ENCODE measurements at places on chromosomes 6 and 20.

DNA sequence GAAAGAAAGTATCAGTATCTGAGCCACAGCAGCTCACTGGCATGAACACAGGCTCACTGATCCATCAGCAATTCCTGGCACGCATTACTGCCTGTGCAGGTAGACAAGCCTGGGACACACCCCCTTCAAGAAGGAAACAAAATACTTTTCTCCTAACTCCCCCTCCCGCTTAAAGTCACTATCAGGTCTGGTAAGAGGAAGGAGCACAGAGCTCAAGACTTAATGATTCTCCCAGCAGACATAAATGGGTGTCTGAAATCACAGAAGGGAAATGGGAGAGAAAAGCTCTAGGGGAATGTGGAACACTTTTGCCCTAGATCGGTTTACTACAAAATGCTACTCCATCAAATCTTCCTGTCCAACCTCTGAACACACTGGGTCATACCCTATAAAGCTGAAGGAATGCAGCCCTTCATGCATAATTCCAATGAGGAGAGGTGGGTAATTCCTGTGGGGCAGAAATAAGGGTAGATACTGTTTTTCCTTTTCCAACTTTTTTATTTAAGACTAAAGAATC, at the start of gene ADGRF1:
Gene ADGRF1 (minus strand): TSS at position 58 of the 517 bp plus-strand sequence. CDS start 13,271 bp downstream, outside the sequence.
- DNase-seq, result no peak

DNA sequence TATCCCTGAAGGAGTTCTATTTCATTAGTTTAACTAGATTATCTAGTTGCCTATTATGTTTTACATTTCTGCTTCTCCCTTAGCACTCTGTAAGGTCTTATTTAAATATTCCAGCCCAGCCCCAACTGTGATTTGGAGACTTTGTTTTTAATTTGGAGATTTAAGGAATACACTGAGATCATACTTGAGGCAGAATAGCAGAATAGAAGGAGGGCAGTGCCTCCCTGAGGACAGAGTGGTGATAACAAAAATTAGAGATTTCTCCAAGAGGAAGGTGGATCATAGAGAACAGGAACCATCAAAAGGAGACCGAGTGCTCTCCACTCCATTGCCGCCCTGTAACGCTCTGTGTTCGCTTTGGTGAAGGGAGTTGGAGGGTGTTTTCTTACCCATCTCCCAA, 14.8 kb upstream of the CD164 start:
- DNase-seq, result no peak

DNA sequence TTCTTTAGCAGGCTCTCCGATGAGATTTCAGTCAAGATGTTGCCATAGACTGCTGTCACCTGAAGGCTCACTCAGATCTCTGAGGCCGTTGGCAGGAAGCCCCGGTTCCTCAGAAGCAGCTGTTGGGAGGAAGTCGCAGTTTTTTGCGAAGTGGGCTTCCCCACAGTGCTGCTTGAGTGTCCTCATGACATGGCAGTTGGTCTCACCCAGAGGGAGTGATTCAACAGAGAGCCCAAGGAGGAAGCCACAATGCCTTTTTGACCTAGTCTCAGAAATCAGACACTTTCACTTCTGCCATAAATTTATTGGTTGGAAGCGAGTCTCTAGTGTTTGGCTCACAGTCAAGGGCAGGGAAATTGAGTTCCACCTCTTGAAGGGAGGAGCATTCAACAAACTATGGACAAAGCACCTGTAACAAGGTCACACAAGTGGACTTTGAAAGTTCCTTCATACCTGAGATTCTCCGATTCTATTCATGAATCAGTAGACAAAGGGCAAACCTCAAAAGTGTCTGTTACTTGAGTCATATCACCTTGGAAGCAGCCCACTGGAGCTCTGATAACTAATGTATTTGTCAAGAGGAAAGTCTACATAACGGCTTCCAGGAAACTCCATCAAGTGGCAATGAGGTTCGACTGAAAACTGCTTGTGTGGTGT, 208.3 kb downstream of the TASP1 start:
- DNase-seq, result no peak

GRCh38 chr6:130575971-130576370, 210.2 kb downstream of the TMEM200A start:
- DNase-seq, result peak; percentile 35

DNA sequence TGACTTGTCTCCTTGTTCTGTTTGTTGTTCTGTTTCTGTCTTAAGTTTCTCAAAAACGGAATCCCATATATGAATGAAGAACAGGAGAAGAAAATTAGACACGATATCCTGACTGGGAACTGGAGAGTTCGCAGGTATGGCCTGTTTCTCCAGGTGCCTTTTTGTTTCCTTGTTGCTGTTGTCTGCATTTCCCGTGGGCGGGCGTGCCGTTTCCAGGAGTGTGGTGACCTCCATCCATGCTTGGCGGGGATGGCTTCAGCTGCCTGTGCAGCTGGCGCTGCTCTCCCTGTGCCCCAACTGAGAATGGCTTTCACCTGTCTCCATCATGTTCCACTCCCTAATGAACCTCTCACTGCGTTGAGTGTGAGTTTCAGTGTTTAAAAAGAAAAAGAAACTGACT, 4.4 kb downstream of the PNLDC1 start:
- DNase-seq, result no peak

DNA sequence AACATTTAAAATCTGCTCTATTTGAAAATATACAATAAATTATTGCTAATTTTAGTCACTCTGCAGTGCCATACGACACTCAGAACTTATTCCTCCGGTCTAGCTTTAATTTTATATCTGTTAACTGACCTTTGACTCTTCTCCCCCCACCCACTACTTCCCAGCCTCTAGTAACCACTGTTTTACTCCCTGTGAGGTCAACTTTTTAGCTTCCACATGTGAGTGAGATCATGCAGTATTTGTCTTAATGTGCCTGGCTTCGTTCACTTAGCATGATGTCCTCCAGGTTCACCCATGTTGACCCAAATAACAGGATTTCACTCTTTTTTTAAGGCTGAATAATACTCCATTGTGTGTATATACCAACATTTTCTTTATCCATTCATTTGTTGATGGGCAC, 80.8 kb downstream of the RPP40 start:
- DNase-seq, result no peak

GRCh38 chr20:33188421-33188820, 20.5 kb downstream of the BPIFA2 start:
- DNase-seq, result no peak

- DNase-seq, result no peak
Measured at GRCh38 chr20:63848003-63848911, 13.0 kb upstream of the ABHD16B start.

GRCh38 chr6:142878407-142878806, 66.6 kb downstream of the HIVEP2 start:
- no peak for DNase-seq

DNA sequence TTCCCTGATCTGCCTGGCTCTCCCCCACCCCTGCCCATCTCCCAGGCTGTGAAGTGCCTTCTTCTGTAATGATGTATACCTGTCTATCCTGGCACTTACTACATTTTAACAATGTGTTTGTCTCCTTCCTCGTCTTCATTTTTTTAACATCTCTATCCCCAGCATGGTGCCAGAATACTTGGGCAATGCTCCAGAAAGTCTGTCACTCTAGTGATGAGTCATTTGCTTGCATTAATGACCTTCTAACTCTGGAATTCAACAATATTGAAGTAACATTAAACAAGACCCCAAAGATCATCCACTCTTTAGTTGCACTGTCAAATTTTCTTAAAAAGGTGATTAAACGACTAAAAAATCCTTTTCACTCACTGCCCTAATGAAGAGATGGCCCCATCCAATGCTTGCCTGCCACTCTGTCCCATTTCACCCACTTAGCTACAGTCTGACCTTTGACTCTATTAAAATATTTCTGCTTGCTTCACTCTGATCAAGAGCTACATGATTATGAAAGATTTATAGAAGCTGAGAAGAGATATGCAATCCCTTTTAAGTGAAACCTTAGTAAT, 7.7 kb upstream of the KLHL31 start:
- no peak for DNase-seq

DNA sequence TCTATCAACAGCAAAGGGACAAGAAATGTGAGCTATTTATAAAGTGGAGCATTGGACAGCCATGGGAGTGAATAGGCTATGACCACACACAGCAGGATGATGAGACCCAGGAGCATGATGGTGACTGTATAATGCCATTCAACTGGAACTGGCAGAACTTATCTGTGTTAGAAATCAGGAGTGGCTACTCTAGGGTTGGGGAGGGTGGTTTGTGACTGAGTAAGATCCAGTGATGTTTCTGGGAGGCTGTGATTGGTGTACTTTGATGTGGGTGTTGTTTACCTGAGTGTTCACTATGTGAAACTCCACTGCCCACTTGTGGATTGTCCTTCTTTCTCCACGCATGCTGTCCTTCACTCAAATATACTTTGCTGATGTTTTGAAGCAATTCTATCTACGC, 11.5 kb upstream of the HLA-B start:
- DNase-seq, result no peak

DNA sequence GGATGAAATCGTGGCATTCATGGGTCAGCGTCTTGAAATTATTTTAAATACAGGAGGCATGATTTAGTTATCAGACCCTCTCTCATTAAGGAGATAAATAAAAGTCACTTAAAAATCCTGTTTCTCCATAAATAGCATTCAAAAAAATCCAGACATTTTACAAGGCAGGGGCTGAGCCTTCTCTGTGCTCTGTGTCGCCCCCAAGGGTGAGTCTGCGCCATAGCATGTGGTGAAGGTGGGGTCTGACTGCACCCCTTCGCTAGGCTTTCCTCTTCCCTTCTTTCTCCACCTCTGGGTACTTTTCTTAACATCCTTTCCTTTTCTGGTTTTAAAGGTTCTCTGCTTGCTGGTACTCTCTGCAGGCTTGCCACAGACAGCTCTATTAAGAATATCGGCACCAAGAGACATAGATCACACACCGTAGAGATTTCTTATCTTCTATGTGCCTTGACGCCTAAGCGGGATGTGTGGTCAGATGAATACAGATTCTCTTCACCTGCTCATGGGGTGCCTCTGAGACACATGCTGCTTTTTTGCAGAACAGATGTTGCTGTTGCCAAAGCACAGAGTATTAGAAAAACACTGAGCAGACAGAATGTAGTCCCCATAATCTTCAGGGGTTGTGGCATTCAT, 20.1 kb upstream of the FAM209A start:
- DNase-seq, result no peak

DNA sequence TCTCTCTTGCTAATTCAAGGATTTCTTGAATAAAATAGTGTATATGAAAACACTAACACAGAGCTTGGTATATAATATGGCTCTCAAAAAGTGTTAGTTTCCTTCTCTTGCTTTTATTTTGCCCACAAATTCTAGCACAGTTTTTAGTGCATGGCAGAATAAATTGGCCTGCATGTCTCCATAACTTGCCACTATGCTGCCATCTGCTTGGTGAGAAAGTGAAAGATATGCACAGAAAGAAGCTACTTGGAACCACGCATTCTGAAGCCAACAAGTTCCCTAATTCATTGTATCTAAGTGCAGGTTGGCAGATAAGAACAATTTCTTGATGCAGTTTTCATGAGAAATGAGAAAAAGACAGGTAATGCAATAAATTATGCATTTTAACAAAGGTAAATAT, 101.2 kb downstream of the EPHA7 start:
- DNase-seq, result no peak

- DNase-seq, result no peak
Measured at GRCh38 chr6:2162079-2162445, 83.3 kb downstream of the GMDS start.

- no peak for DNase-seq
Measured at GRCh38 chr6:32105433-32105832, 3.7 kb downstream of the TNXB start.
